ENCODE measurements at places on chromosomes 12 and 14.

DNA sequence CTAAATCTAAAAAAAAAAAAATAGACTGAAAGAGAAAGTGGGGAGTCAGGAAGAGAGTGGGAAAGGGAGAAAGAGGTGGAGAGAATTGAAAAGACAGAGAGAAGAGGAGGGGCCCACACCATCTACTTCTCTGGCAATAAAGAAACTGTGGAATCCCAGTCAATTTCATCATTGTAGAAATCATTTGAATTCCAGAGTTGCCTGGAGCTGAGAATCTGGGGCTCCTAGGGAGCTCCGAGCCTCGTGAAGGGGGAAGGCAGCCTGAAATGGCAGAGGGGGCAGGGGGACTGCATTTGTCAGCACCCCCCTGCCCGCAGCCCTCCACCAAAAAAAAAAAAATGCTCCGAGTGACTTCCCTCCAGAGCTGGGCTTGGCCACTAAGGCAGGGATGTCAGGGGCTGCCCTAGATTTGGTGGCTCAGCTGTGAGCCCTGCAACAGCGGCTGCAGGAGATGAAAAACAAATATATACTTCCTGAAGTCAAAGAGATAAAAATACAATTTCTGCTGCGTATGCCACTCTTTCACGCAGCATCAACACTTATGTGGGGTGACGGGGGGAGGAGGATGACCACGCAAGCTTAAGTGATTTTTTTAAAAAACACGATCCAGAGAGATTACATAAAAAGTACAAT is 80.5 kb downstream of the BCL11B start:
- DNase-seq = no peak

DNA sequence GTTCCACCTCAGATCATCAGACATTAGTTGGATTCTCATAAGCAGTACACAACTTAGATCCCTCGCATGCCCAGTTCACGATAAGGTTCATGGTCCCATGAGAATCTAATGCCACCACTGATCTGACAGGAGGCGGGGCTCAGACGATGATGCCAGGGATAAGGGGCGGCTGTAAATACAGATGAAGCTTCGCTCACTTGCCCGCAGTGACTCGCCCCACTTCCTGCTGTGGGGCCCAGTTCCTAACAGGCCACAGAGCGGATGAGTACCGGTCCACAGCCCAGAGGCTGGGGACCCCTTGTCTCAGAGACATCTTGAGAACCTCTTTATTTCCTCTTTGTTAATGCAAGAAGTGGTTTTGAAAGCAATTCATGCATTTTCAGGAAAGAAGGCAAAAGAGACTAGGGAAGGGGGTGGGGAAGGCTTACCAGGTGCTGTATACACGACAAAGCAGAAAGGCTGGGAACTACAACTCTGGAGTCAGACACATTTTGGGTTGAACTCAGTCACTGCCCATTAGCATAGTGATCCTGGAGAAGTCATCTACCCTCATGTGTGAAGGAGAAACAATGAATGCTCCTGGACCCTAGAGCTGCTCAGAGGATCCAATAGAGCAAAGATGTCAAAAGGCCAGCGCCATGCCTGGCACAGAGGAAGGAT is 68.7 kb downstream of the EID3 start:
- DNase-seq = no peak

DNA sequence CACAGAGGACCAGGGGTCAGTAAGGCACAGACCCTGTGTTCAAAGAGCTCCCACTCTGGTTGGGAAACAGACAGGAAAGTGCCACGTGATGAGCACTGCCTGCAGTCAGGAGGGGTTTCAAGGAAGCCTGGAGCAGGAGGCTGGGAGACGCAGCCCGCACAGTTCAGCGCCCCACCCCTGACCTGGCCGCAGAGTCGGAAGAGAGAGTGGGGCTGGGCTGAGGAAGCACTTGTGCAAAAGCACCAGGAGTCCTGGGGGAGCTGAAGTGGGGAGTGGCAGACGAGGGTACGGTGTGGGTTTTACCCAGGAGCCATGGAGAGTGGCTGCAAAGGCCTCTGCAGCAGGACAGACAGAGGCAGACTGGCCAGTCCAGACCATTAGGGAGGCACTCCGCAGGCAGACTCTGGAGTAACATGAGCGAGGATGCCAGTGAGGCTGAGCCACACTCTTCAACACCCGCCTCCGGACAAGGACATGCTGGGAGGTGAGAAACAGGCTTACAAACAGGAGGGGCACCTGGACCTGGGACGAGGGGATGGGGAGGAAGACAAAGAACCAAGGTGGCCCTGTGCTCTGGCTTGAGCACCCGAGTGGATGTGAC is 85.7 kb upstream of the GPR68 start:
- DNase-seq = no peak

DNA sequence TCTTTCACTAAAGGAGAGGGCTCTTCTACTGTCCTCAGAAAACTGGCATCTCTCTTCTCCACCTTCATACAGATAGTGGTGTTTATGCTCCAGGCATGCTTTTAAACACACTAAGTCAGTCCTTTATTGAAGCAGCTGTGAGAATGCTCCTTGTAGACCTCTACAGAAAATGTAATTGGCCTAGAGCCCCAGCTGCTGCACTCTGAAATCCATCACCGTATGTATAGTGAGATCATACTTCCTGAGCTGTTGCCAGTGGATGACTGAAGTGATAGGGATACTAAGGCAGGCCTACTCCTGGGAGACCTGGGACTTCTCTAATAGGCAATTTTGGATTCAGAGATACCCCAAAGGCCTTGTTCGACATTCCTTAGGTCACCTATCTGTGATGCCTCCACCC is 535.4 kb downstream of the RPS29 start:
- no peak for DNase-seq

DNA sequence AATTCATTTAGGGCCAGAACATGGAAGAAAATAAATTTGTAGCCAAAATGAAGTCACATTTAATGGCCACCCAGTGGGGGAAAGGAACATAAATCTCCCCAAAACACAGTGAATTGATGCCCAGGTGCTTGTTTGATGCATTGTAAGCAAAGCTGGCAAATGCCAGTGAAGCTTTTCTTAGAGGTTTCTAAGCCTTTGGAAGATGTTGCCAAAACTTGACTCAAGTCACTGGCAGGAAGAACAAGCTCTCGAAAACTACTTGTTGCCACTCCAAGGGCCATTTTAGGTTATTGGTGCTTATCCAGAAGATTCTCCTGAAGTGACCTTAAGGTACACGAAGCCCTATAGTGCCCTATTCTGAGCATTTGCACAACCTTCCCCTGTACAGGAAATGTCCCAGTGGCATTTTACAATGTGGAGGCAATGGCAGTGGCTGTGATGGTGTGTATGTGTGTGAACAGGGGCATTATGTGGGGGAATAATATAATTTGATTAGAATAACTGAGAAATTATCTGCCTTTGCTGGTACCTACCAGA is 89.5 kb upstream of the NOVA1 start:
- no peak for DNase-seq

- DNase-seq = no peak
These were observed 2.4 kb upstream of the COX16 start for GRCh38 chr14:70361893-70362292.

GRCh38 chr12:115132905-115133304 is 448.9 kb upstream of the TBX3 start:
- no peak for DNase-seq

GRCh38 chr12:50251619-50252252 is 31.6 kb downstream of the LIMA1 start:
- no peak for DNase-seq

DNA sequence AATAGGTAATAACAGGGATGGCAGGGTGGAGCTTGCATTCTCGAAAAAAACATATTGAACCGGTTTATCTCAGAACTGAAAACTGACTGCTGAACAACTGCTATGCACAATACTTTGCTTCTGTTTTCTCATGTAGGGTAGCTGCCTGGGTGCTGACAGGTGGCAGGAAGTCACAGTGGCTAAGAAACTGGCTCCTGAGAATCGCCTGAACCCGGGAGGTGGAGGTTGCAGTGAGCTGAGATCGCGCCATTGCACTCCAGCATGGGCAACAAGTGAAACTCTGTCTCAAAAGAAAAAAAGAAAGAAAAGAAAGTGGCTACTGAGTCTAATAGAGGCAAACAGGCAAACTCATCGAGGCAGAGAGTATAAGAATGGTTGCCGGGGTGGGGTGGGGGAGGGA is 113.1 kb downstream of the CCDC60 start:
- no peak for DNase-seq

GRCh38 chr12:70842136-70842535 is 78.4 kb downstream of the PTPRR start:
- no peak for DNase-seq

DNA sequence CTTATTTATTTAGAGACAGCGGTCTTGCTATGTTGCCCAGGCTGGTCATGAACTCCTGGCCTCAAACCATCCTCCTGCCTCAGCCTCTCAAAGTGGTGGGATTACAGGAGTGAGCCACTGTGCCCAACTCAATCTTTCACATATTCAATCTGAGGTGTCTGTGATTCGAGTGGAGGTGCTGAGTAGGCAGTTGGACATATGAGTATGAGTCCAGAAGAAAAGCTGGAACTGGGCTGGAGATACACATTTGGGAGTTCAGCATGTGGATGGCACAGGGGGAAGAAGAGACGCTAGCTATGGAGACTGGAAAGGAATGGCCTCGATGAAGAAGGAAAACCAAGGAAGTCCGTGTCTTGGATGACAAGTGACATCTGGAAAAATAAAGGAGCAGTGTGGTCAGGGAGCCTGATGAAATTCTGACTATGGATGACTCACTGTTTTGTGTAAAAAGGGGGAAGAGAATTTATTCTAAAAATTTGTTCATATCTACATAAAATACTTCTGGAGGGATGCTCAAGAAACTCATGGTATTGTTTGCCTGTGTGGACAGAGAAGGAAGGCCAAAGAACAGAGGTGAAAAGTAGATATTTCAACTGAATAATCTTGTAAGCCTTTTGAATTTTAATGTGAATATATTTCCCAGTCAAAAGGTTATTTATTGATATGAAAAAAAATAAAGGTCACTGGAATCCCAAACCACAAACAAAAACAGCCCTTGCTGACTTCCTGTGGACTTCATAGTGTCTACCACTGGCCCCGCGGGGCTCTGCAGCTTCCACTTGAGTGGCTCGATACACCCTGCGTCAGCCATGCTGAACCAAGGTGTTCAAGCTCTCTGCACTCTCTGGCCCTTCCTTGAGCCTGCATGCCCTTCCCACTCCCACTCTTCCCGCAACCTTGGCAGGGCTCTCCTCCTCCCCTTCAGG is 8.9 kb upstream of the LTA4H start:
- no peak for DNase-seq

- no peak for DNase-seq
These were observed 271.8 kb downstream of the EGLN3 start for GRCh38 chr14:33679025-33679424.

DNA sequence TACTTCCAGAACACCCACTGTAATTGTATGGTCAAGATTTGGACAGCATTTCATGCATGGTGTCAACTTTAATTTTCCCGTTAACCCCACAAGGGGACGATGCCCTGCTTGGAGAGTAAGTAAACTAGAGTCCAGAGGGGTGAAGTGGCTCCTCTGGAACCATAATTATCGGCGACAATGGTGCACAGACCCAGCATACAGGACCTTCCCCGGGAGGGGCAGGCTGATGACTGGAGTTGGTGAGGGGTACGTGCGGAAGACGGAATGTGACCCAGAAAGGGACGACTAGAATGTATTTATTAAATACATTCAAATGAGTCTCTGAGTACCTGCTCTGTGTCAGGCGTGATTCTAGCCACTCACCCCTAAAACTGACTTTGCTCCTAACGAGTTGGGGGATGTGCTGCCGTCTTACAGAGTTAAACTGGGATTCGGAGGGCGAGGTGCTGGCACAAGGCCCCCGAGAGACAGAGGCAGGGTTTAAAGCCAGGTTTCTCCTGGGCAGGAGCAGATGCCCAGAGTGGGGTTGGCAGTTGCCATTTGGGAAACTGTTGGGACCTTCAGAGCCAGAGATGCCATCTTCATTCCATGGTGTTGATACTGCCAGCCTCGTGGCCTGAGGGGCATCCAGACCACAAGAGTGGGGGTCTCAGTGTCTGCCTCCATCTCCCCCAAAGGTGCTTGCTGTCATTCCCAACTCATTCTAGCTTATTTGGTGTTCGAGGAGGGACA is 10.9 kb downstream of the RTL1 start:
- DNase-seq = no peak

- DNase-seq = no peak
These were observed 25.9 kb downstream of the SLCO1A2 start for GRCh38 chr12:21308785-21309184.

- no peak for DNase-seq
These were observed 278.2 kb downstream of the ZFP36L1 start for GRCh38 chr14:68514608-68515194.

DNA sequence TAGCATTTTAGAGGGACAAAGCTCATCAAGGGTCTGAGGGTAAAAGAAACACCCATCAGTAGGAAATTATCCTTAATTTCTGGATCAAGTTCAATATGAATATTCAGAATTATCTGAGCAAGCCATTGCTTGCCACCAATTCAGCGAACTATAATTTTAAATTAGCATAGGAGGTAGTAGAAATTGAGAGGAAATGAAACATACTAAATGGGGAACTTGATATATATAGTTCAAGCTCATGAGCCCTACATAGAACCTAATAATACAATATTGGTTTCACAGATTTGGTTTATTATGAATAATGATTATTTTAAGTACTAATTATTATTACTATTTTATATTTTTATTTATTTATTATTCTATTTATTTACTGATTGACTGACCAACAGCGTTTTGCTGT is 42.1 kb upstream of the GXYLT1 start:
- DNase-seq = no peak

DNA sequence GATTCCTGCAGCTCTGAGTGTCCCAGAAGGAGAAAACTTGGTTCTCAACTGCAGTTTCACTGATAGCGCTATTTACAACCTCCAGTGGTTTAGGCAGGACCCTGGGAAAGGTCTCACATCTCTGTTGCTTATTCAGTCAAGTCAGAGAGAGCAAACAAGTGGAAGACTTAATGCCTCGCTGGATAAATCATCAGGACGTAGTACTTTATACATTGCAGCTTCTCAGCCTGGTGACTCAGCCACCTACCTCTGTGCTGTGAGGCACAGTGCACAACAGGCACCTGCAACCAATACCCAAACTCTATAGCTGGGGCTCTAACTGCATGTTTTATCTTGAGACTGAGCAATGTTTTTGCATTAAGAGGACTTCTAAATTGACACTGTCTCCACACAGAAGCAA is 379.2 kb upstream of the OR4E1 start:
- DNase-seq = no peak

DNA sequence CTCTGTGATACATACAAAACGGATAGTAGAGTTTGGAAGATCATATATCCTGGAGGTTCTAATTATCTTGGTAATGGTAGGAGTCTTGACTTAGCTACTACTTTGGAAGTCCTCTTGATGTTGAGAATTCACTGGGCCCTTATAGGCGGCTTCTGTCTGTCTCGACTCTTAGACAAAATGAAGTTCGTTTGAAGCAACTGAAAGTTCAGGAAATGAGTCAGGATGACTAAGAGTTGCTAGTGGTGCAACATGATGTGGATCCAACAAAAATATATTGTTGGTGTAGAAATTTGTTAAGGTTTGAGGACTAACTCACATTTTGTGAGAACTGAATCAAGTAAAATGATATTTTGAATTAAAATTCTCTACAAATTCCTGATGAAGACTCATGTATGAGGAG is 272.7 kb downstream of the AEBP2 start:
- DNase-seq = no peak

Measured in left forelimb (tissue), 1 donor.